Stimulated activated CD4-positive, alpha-beta T cell treated with anti-CD3 and anti-CD28 coated beads, Interleukin-15, amount 100 ng/mL, for 1 hour (primary cell): ENCODE measurements at places on chromosomes 12 and 14.

DNA sequence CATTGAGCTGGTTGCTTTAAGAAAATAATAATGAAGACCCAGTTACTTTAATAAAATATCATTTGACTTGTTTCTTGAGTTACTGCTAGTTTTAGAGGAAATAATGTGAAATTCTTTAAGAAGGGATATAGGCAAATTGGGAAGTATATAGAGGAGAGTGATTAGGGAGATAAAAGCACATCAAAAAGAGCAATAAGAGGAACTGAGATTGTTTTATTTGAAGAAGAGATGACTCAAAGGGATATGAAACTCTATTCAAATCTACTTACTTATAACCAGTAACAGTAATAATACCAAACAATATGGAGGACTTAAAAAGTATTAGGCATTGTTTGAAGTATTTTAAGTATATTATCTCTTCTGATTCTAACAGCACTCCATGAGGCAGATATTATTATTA is 37.1 kb downstream of the LRRK2 start:
- no peak for DNase-seq

DNA sequence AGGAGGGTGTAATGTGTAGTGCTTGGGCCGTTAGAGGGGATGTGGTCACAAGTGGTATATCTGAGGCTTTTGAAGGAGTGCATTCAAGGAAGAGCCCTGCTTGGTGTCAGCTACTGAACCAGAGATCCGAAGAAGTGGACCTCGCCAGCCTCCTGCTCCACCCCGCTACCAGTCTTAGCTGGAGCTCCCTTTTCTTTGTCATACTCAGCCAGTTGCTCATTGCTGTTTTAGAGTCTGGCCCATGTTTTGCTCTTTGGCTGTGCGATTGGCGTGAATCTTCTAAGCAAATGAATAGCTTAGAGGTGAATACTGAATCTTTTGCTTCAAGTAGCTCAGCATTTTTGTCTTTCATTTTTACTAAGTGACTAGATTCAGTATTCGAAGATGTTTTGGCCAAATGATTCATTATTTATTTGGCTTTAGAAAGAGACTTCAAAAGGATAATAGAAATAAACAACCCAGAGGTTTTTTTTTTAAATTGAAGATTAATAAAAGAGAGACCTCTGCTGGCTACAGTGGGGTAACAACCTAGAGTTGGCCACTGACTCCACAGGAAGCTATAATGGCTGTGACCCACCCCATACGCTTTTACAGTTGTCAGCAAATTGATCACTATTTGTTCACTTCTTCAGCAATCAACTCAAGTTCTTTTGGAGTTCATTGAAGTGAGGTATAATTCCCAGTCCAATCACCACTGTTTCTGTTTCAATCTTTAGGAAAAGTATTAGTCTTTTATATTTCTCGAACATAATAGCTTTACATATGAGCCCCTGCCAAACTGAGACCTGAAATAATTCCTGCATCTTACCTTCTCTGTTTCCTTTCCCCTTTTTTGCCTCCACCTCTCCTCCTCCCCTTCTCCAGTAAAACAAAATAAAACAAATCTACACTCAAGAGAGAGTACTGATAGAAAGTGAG is 19.9 kb downstream of the CDKN1B start:
- no peak for DNase-seq

DNA sequence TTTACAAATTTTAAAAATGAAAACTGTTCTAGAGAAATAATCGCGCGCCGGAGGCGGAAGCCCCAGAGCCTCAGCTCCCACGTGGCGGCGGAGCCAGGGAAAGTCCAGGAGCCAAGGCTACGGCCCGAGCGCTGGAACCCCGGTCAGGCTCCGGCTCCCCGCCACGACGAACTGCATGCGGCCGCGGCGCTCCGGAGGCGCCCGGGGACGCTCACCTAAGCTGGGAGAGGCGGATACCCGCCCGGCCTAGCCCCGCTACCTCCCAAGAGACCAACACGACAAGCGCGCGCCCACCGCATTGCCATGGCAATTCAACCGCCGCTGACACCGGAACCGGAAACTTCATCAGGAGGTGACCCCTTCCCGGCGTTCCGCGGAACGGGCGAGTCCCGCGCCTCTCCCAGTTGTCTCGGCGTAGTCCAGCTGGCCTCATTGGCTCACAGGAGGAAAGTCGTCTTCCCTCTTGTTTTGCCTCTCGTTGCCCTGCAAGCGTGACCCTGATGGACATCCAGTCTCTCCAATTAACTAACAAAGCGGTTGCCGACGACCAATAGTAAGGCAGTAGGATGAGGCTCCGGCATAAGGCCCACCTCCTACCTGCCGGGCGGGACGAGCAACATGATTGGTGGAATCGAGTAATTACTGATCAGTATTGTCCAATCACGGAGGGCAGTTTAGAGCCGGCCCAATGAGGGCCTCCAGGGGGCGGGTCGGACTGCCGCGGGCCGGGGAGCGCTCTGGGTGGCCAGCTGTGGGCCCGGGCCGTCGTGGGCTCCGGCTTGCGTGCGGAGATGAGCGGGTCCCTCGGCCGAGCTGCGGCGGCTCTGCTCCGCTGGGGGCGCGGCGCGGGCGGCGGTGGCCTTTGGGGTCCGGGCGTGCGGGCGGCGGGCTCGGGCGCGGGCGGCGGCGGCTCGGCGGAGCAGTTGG is at the start of gene GLRX5:
Gene GLRX5 (plus strand): TSS at position 752 of the 927 bp plus-strand sequence. CDS start 40 bp downstream, at position 792.
- peak; percentile 94 for DNase-seq

DNA sequence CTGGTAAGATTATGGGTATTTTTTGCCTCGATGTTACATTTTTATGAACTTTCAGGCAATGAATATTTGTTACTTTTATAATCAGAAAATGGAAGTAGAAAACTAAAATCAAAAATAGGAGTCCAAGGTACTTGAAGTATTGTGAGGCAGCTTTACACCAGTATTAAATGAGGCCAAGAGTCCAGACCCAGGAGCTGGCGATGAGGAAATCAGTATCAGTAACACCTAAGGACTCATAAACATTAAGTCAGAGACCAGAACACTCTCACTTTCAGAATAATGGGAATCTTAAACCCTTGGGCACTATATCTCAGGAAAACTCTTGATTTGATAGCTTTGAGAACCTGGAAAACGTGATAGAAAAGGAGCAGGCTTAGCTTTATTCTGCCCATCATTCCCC is 208.8 kb downstream of the GXYLT1 start:
- DNase-seq, result no peak
